ENCODE measurements at places on chromosomes 16 and 17.

- no peak for DNase-seq
Observed at GRCh38 chr16:57372372-57373116, at the start of gene CX3CL1. CX3CL1 (plus strand) TSS chr16:57372490; CDS start chr16:57372569, 79 bp downstream.

DNA sequence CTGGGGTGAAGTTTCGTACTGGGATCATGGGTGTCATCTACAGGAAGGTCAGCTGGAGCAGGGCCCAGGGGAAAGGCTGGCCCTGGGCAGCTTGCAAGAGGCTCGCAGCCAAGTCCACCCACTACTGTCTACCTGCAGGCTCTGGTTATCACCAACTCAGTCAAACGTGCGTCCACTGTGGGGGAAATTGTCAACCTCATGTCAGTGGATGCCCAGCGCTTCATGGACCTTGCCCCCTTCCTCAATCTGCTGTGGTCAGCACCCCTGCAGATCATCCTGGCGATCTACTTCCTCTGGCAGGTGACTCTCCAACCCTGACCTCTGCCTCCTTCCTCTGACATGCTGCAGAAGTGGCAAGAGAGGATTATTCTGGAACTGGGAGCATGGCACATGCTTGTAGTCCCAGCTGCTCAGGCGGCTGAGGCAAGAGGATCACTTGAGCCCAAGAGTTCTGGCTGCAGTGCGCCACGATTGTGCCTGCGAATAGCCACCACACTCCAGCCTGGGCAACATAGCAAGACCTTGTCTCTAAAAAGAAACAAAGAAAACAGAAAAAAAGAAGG is 29.2 kb downstream of the ABCC3 start:
- DNase-seq, result no peak

GRCh38 chr17:71247441-71248015 is 873.3 kb upstream of the SOX9 start:
- no peak for DNase-seq

DNA sequence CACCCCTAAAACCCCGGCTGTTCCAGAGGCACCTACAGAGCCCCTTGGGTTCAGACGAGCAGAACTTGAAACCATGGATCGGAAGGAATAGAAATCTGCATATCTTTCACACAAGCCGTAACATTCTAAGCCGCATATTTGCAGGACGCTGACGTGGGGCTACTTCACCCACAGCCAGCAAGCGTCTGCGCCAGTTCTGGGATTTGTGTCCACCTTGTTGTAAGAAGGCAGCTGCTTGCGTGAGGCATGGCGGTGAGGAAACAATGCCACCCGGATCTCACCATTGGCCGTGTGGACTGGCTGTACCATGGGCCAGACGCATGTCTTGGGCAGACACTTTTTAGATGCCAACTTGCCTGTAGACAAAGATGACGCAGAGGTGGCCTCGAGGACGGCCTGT is 34.5 kb downstream of the TNFRSF13B start:
- no peak for DNase-seq

GRCh38 chr17:83196973-83197880 is 117.8 kb downstream of the METRNL start:
- DNase-seq, result no peak

DNA sequence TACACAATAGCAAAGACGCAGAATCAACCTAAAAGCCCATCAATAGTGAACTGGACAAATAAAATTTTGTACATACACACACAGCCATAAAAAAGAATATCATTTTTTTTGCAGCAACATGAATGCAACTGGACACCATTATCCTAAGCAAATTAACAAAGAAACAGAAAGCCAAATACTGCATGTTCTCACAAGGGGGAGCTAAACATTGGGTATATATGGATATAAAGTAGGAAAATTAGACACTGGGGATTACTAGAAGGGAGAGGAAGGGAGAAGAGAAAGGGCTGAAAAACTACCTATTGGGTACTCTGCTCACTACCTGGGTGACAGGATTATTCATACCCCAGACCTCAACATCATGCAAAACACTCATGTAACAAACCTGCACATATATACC is 28.2 kb downstream of the ADAMTS18 start:
- DNase-seq, result no peak

GRCh38 chr17:78976907-78977680 is 2.6 kb downstream of the LGALS3BP start:
- no peak for DNase-seq

DNA sequence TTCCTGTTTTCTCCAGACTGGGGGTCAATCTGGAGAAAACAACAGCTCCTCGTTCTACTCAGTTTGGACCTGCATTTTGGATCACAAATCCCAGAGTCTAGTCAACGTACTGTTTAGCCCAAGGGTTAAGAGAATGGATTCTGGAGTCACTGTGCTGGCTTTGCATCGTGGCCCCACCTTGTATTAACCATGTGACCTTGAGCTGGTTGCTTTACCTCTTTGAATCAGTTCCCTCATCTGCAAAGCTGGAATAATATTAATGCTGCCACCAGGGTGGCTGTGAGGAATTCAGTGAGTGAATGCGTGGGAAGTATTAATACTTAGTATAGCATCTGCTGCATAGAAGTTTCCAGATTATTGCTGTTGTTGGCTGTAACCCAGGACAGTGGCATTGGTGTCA is 11.3 kb upstream of the DHRS7C start:
- DNase-seq, result no peak

GRCh38 chr17:74748529-74749278 is at the start of gene NHERF1:
NHERF1 (plus strand) TSS chr17:74748628; CDS start chr17:74748847, 219 bp downstream.
- peak; percentile 94 for DNase-seq

DNA sequence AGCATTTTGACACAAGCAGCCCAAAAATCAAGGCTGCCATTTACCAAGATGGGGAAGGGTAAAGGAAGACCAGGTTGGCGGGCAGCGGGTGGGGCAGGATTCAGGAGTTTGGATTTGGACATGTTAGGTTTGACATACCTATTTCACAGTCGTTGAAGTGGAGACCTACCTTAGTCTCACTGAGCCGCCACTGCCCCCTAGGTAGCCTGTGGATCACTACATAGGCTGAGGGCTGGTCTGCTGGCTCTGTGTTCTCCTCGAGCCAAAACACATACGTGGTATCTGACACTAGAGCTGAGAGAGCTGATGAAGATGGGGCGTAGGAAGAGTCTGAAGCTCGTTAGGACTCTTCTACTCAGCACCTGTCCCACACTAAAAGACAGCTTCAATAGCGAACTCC is 115.1 kb downstream of the HIC1 start:
- DNase-seq, result peak; percentile 20

- DNase-seq, result no peak
Observed at GRCh38 chr17:82388223-82388921, 16.8 kb downstream of the UTS2R start.

GRCh38 chr17:69524854-69525253 is 110.4 kb downstream of the MAP2K6 start:
- no peak for DNase-seq

DNA sequence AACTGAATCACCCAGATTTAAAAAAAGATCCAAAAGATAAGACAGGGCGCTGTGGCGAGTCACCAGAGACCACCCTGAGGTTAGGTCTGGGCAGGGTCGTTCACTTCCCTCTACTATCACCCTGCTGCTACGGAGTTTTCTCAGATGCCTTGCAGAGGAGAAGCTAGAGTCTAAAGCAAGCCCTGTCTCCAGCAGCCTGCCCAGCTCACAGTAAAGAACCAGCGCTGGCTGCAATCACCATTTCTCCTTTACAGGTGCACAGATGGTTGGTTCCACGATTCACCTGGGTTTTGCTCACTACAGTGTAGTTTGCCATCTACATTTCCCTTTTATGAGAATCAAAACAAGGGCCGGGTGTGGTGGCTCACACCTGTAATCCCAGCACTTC is 71.3 kb downstream of the SRCIN1 start:
- no peak for DNase-seq

DNA sequence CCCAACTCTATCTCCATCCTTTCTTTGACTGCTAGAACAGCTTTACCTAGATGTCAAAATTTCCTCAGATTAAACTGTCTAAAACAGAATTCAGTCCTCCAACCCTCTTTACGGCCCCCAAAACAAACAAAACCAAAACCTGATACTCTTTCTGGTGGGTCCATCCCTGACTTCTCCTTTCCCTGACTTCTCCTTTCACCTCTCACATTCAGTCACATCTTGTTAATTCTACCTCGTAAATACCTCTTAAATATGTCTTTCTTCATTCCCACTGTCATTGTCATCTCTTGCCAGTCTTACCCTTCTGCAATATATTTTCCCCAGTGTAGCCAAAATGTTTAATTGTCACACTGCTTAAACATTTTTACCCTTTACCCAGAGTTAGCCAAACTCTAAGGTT is 4.6 kb downstream of the PPM1E start:
- no peak for DNase-seq

DNA sequence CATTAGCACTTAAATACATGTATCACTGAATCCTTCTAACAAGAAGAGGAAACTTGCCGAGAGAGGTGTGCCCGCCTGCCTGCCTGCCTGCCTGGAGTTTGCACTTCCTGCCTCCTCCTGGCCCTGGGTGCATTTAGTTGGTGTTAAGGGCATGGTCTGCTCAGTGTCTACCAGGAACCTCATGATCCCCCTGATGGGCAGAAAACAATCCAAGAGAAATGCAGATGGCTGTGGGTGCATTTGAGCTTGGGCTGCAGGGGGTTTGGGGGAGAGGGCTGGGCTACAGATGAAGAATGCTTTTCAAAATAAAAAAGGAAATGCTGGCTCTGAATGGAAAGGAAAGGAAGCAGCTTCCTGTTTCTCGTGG is 10.1 kb downstream of the KSR1 start:
- no peak for DNase-seq

DNA sequence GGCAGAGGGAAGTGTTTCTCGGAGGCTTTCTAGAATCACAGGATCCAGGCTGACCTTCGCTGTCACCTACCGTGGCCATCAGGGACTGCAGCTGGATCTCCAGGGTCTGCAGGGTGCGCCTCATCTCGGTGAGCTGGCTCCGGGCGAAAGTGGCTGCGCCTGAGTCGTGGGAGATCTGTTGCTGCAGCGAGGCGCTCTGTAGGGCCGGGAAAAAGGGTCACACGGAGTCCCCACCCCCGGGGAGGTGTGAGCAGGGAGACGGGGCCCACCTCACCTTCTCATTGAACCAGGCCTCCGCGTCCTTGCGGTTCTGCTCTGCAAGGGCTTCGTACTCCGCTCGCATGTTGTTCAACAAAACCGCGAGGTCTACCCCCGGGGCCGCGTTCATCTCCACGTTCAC is 2.9 kb downstream of the KRT28 start:
- no peak for DNase-seq

- no peak for DNase-seq
Observed at GRCh38 chr17:43846963-43847371, at the start of gene CD300LG. CD300LG (plus strand) TSS chr17:43847176; CDS start chr17:43847217, 41 bp downstream.

DNA sequence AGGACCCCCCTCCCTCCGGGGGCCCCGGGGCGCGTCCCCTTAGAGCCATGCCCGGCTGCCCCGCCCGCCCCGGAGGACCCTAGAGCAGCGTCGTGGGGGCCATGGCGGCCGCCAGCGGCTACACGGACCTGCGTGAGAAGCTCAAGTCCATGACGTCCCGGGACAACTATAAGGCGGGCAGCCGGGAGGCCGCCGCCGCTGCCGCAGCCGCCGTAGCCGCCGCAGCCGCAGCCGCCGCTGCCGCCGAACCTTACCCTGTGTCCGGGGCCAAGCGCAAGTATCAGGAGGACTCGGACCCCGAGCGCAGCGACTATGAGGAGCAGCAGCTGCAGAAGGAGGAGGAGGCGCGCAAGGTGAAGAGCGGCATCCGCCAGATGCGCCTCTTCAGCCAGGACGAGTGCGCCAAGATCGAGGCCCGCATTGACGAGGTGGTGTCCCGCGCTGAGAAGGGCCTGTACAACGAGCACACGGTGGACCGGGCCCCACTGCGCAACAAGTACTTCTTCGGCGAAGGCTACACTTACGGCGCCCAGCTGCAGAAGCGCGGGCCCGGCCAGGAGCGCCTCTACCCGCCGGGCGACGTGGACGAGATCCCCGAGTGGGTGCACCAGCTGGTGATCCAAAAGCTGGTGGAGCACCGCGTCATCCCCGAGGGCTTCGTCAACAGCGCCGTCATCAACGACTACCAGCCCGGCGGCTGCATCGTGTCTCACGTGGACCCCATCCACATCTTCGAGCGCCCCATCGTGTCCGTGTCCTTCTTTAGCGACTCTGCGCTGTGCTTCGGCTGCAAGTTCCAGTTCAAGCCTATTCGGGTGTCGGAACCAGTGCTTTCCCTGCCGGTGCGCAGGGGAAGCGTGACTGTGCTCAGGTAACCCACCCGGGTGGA is 759 bp downstream of the ALKBH5 start:
- DNase-seq, result peak; percentile 80

DNA sequence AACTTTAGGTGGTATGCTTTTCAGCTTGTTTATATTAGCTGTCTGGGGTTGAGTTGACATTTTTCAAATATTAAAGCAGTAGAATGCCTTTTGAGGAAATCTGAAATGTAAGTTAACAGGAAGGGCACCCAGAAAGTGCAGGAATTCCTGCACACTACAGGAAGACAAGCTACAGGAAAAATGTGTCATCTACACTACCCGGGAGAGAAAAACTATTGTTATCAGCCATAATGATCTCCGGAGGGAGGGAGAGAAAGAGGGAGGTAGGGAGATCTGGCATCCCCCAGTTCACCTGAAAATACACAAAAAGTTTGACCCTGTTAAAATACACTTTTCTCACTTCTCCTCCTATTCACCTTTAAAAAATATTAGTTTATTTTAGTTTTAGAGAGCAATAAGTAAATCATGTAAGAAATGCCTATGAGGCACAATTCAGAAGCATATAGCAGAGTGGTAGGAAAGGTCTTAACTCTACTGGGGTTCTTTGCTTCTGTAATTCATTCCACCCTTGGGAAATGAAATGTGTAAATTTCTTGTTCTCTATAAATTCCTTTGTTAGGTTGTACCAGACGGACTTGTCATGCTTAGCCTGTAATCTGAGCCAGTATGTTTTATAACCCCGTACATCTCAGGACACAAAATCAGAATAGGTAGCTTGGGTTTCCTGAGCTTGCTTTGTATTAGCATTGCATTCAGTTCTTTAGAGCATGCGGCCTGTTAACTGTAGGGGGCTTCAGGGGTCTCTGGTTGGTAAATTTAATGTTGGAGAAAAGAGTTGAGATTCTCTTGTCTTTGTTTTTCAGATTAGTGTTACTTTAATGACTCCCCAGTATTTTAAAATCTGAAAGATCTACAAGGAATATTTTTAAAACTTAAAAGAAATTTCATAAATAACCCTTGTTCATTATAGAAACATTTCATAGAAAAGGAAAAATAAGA is 3.3 kb downstream of the MAP2K6 start:
- DNase-seq, result no peak

DNA sequence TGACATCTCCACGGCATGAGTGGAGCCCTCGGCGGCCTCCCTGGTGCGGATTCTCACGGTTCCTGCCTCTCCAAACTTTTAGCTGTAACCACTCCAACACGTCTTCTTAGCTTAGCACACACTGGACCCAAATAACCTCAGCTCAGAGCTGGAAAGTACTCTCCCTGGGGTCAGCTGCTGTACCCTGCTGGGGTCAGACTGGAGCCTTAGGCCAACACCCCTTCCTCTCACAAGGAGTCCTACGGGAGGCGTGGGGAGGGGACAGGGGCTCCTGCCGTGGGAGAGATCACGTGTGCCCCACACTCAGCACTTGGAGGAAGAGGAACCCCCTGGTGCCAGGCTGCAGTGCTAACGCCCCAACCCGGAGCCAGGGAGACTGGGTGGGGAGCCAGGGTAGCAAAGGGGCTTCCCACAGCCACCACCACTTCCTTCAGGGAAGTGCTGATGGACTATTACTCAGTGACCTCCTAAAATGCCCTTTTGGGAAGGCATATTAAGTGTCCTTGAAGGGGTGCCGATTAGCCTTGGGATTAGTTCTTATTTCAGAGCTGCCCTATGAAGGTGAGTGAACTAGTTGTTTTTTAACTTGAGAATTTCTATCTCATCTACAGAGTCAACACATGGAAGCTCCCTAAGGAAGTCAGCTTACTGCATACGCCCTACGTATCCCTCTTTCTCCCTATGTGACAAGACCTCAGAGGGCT is 124.0 kb downstream of the HIC1 start:
- DNase-seq, result no peak

GRCh38 chr17:72707881-72708280 is 384.6 kb downstream of the SLC39A11 start:
- DNase-seq, result no peak
